LoVo (cell line): ENCODE measurements at places on chromosomes 1 and 21.
A peak's percentile ranks its signal among the peaks of the same experiment; 100 is the strongest.

DNA sequence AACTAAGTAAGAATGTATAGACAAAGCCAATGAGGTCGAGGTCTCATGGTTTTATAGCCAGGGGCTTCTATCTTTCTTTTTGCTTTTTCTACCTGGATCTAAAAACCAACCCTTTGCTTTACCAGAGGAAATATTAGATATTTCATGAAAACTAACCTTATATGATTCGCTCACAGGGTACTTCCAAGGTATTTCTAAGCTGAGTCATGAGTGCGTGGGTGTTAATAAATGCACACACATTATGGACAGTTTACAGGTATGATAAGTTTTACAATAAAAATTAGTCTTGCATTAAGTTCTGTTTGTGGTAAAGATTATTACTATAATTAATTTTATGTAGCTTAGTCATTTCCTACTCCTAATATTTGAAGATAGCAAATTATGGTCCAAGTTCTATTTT, 217.2 kb downstream of the CHRM3 start:
- DNase-seq: no peak

DNA sequence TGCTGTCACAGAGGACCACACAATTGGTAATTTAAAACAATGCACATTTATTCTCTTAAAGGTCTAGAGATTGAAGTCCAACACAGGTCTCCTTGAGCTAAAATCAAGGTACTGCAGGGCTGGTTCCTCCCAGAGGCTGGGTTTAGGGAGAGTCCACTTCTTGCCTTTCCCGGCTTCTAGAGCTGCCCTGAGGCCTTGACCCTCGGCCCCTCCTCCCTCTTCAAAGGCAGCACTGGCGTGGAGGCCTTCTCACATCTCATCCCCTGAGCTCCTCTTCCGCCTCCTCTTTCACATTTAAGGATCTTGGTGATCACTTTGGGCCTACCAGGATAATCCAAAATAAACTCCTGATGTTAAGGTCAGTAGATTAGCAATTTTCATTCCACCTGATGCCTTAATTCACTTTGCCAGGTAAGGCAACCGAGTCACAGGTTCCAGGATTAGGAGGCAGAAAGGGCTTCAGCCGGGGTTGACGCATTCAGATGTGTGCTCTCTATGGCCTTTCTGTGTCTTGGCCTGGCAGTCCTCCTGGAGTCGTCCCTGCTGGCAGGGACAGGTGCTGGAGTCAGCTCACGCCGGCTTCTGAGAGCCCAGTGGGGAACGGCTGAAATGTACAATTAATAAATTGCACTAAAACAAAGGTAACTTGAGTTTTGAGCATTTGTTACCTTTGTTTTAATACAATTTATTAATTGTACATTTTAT, 61.2 kb upstream of the ABCG1 start:
- no peak for DNase-seq

- no peak for DNase-seq
Measured at GRCh38 chr1:3036447-3037280, 15.4 kb downstream of the ACTRT2 start.

DNA sequence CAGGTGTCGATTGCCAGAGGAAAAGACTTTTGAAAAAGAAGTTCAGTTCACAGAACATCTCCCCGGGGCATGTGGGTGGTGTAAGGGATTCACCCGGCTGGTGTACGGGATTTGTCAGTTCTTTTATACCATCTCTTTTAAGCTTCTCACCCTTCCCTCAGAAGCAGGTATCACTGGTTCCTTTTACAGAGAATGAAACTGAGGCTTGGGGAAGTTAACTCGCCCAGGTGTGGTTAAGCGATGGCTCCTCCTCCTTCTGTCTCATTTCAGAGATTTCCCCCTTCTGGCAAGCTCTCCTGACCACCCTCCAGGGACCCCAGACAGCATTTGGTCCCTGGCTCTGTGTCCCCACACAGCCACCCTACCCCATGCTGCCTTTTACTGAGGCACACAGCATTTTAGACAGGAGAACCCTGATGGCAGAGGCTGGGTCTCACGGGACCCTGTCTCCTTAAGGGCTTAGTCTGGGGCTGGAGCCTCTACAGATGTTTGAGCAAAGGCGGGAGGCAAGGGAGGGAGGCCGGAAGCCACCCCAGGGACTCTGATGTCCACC, 2.8 kb upstream of the ECE1 start:
- DNase-seq: no peak

GRCh38 chr1:70672442-70672888, 261.4 kb downstream of the CTH start:
- no peak for DNase-seq

GRCh38 chr1:36735436-36735835, 252.7 kb upstream of the CSF3R start:
- DNase-seq: no peak

DNA sequence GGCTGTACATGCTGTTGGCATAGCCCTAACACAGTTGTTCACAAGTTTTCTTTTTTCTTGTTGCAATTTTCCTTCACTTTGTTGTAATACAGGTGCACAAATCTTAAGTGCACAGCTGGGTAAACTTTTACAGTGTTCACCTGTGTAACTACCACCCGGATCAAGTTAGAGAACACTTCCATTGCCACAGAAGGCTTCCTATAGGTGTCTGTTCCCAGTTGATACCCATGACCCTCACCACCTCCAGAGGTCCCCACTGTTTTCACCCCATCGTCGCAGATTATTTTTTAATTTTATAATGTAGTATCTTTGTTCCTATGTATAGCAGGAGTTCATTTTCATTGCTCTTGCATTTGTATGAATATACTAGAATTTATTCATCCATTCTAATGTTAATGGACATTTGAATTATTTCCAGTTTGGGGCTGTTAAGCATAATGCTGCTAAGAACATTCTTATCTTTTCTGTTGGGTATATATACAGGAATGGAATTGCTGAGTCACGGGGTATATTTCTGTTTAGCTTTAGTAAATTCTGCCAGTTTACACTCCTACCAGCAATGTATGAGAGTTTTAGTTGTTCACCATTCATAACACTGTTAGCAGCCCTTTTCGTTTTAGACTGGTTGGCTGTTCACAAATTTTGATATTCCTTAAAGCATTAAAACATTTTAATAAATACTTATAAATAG, 16.4 kb downstream of the SPRTN start:
- no peak for DNase-seq

- no peak for DNase-seq
Measured at GRCh38 chr21:44803651-44804050, 2.0 kb upstream of the UBE2G2 start.

DNA sequence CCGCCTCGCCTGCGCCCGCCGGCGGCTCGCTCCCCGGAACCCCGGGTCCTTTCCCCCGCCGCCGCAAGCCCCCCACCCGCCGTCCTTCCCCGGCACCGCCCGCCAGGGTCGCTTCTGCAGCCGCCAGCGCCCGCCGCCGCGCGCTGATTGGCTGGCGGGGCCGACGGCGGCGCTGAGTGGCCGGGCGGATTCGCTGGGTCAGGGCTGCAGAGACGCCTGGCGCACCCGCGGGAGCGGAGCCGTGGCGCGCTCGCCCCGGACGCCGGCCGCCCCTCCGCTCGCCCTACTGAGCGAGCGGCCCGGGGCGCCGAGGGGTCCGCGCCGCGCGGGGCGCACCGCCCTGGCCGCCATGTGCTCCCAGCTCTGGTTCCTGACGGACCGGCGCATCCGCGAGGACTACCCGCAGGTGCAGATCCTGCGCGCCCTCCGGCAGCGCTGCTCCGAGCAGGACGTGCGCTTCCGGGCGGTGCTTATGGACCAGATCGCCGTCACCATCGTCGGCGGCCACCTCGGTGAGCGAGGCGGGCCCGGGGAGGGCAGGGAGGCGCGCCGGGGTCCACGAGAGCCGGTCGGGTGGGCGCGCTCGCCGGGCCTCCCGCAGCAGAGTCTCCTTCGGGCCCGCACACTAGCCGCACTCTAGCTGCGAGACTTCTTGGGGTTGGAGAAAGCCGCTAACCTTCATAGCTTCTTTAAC, at the start of gene RIMKLA:
RIMKLA (plus strand) TSS at position 207 of the 694 bp plus-strand sequence; CDS start at position 350, 143 bp downstream.
- DNase-seq: peak; percentile 77

- peak; percentile 42 for DNase-seq
Measured at GRCh38 chr1:115706587-115707425, 61.7 kb downstream of the CASQ2 start.

- no peak for DNase-seq
Measured at GRCh38 chr1:52028328-52028727, 5.3 kb downstream of the KTI12 start.

DNA sequence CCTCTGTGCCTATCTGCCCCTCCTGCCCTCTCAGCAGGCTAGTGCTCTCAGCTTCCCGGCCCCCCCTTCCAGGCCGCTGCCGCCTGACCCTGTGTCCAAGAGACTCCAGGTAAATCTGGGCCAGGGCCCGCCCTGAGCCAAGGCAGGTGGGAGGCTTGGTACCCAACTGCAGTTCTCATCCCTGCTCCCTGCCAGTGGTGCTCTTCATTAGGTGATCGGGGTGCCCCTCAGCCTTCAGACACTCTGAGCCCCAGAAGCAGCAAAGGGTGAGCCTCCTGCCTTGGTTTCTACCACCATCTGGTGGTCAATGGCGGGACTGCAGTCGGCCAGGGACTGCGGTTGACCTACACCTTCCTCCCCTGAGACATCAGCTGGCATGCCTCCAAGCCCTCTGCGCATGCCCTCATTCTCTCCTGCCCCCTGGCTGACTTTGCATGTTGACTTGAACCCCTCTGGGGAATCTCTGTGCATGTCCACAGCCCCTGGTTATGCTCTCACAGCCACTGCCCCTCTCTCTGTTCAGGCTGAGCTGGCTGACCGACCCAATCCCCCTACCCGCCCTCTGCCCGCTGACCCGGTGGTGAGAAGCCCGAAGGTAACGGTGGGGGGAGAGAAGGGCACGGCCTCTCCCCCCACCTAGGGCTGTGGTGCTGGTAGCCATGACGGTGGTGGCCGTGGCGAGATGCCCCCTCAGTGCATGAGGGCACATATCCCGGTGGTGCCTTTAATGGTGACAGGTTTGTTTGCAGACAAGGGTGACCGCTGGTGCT, 2.0 kb upstream of the EFNA4 start:
- peak; percentile 75 for DNase-seq

- no peak for DNase-seq
Measured at GRCh38 chr1:161365207-161365606, 2.5 kb downstream of the CFAP126 start.

GRCh38 chr1:227568593-227568992, 5.2 kb downstream of the ZNF678 start:
- no peak for DNase-seq

DNA sequence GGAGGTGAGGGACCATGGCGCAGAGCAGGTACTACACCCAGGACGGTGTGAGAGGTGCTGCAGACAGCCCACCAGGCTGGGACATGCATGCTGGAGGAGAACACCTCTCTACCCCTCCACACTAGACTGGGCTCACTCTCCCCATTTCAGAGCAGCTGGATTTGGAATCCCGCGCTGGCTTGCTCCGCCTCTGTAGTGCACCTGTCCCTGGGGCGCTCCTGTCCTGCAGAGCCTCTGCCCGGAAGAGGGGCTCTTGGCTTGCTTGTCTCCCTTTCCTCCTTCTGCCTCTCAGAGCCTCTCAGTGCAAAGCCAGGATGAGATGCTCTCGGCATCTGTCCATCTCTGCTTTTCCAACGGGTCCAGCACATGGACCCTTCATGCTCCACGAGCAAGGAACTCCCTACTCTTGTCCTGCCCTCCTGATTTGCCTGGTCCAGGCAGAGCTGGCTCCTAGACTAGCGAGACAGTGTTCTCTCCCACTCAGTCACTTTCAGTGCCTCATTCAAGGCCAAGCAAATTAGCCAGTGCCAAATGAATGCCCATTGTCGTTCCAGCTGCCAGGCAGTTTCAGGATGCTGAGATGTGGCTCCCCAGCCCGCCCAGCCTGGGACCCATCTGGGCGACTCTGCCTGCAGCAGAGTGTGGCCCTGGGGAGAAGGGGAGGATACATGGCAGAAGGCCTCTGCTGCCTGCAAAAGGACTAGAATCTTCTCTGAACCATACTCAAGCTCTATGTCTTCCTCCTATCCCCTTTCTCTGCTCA, 33.7 kb downstream of the CDCA8 start:
- DNase-seq: no peak

DNA sequence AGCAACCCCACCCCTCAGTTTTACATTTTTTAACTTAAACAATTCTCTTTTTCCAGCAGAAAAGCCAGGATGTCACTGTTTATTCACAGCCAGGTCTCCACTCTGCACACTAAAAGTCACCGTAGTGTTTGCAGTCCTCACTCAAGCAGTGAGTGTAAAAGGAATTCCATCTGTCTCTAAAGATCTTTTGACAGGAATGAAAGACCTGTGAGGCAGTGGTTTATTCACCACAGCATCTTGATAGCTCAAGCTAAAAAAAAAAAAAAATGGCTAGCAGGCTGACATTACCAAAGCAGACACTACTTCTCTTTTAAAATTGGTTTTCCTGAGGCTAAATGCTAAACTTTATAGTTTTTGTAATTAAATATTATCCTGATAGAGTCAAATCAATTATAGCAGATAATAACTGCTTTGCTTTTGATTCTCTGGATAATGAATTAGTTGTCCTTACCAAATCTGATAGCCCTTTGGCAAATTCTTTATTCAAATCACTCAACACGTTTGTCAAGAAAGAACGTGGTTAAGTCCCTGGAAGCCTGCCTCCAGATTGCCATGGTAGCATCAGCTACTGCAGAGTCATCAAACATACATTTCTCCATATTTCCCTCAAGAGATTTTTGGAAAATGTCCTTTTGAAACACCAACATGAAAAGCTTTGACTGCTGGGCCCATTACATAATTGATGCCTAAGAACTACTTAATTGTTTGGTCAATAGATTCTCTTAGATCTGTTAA, 22.2 kb upstream of the SLC5A9 start:
- no peak for DNase-seq

- DNase-seq: no peak
Measured at GRCh38 chr1:29825274-29825940, 589.1 kb downstream of the PTPRU start.

GRCh38 chr1:53074313-53075154, 12.5 kb downstream of the PODN start:
- no peak for DNase-seq

DNA sequence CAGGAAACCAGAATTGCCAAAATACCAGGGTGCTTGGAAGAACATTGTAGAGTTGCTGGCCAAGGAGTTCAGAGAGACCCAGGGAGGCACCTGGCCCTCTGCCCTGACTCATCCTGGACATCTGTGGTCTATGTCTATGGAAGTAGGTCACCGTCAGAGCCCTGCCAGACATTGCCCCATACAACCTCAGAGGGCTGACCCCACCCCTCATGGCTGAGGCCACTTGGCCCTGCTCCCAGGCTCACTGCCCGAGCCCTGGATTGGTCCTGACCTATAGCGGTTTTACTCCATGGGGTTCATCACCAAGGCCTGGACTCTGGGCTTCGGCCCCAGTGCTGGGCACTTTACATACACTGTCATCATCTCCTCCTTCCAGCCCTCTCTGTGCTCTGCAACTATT, 233.1 kb downstream of the PTPRU start:
- no peak for DNase-seq

GRCh38 chr1:6152181-6152580, 27.9 kb downstream of the CHD5 start:
- DNase-seq: no peak

- no peak for DNase-seq
Measured at GRCh38 chr21:37079211-37079824, 6.3 kb downstream of the TTC3 start.

- DNase-seq: no peak
Measured at GRCh38 chr1:42282867-42283583, 52.0 kb downstream of the FOXJ3 start.

GRCh38 chr1:244458781-244459180, 2.3 kb upstream of the CATSPERE start:
- DNase-seq: no peak

- no peak for DNase-seq
Measured at GRCh38 chr1:209040351-209040750, 543.2 kb upstream of the CAMK1G start.
